Fibroblast of skin of right quadriceps (primary cell): ENCODE measurements at places on chromosomes 4 and X.

GRCh38 chr4:153507310-153508073 lies 41.3 kb downstream of the TMEM131L start:
- DNase-seq: no peak

- no peak for DNase-seq
These were observed 6.4 kb downstream of the RBM3 start for GRCh38 chrX:48580662-48581061.

- DNase-seq: peak; percentile 78
These were observed 512.3 kb downstream of the CFAP47 start for GRCh38 chrX:36431819-36432218.

DNA sequence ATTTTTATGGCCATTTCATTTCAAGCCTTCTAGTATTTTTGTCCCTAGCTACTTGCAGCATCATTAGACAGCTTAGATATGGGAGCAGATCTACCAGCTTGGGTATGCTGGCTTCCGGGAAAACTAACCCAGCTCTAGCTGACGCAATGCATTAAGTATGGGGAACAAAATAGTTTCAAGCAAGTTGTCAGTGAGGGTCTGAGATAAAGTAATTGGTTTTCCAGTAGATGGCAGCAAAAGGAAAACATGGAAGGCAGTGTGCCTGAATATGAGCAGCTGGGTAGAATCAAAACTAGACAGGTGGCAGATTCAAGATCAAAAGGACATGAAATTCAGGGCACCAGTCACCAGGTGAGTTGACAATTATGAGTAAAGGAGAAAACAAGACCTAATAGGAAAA lies 340.9 kb upstream of the CTSO start:
- DNase-seq: peak; percentile 92

GRCh38 chr4:77671051-77671450 lies 65.4 kb downstream of the CXCL13 start:
- DNase-seq: no peak

DNA sequence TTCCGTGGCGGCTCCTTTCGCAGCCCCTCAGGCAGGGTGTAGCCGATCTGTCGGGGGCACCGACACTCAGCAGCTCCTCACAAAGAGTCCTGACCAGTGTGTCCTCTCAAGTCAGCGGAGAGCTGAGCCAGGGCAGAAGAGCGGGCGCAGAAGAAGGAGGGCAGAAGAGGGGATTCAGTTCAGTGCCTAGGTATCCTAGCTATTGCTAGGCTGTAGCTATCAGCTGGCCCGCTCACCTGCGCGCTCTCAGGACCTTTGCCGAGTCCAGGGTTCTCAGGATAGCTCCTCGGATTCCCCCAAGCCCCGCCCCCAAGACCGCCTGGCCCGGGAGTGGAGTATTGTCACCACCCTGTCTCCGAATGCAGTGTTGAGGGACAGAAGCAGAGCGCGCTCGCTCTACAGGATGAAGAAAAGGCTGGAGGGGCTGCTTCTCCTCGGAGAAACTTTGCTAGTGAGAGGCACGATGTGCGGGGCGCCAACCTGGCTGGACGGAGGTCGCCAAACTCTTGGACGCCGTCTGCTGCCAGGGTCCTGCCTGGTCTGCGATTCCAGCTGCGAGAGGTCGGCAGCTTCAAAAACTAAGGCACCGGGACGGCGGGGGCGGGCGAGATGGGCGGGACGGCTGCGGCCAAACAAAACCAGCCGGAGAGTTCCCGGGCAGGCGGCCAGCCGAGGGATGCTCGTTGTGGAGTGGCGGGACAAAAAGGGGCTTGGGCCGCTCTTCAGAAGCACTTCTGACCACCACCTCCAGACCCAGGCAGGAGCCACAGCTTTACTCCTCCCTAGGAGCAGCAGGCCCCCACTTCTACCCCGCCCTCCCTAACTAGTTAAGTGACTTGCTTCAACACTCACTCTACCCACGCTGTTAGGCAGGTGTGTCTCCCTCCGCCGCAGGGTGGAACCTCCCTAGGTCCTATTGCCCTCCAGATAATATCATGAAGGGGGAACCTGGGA lies at the start of gene XKRX:
TSS of gene XKRX (minus strand) at position 258 of the 954 bp plus-strand sequence. CDS start 613 bp downstream, outside the sequence.
- DNase-seq: no peak

- DNase-seq: no peak
These were observed 33.4 kb downstream of the GATB start for GRCh38 chr4:151727365-151727764.

DNA sequence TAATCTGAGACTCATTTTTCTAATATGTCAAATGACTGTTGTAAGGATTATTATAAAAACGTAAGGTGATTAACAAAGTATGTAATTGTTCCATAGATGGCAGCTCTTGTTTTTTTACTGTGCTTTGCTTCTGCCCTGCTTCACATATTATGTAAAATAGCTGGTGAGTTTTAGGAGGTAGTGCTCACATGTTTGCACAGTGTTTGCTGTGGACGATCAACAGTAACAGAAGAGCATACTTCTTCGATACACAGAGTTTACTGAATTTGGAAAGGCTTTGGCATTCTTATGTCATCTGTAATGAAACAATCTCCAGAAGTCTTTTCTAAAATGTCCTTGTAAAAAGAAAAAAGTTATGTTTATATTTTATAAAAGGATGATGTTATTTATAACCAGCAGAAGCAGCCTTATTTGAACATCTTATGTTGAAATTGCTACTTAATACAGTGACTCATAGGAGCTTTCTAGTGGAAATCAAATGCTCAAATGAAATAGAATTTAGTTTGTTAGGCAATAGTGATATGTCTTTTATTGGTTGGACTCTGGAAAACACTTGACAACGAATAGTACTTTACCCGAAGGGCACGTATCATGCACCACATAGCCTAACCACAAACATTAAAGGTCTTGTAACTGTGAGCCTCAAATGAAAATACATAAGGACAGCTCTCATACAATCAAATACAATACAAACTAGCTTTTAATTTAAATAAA lies 1.9 kb upstream of the MTTP start:
- DNase-seq: no peak

DNA sequence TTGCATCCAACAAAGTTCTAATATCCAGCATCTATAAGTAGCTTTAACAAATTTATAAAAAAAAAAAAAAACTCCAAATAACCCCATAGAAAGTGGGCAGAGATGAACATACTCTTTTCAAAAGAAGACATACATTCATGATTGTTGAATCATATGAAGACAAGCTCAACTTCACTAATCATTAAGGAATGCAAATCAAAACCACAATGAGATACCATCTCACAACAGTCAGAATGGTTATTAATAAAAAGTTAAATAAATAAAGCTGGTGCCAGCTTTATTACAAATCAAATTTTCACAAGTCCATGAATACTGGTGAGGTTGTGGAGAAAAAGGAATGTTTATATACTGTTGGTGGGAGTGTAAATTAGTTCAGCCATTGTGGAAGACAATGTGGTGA lies 592.0 kb downstream of the IQCM start:
- DNase-seq: peak; percentile 68

- peak; percentile 94 for DNase-seq
These were observed 62.9 kb upstream of the NDST3 start for GRCh38 chr4:117971403-117971802.

DNA sequence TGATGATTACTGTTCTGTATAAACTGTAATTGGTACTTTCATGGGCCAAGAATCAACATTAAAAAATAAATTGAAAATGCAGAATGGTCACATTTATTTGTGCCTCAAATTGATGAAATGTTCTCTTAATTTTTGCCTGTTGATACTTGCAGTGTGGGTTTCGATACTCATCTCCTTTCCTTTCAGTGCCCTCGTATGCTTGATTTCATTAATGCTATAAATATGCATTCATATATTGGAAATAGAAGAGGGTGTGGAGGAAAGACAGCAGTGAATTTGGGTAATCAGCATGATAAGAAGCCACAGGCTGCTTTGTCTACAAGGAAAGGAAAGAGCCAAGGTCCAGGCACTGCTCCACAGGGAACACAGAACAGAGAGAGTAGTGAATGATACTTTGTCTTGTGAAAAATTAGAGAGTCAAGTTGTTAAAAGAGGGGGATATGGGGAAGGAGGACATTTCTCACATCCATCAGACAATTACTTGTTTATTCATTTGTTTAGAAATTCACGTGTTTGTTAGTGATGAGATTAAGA lies 1.0 kb upstream of the DDX60 start:
- DNase-seq: no peak

DNA sequence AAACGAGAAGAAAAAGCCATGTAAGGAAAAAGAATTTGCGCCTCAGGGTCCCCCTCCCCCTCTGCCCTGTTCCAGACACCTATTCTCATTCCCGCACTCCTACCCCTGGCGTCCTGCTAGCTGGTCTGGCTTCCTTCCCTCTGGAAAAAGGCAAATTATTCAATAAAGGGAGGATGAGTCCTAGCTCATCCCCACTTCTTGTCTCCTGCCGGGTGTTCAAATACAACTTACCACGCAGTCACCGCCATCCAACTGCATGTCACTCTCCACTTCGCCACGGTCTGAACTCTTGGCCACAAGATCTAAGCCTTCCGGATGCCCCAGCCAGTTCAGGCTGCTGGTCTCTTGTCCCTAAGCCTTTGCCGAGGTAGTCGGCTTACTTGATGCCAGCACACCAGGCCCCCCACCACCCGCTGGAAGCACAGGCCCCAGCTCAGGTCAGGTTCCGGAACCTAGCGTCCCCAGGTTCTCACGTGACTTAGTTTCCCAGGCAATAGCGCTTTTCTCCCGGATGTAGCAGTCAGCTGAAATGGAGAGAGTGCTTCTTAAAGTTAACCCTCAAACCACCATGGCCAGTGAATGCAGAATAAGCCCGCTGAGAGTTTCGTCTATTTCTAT lies 209.6 kb upstream of the SPIN4 start:
- peak; percentile 68 for DNase-seq

DNA sequence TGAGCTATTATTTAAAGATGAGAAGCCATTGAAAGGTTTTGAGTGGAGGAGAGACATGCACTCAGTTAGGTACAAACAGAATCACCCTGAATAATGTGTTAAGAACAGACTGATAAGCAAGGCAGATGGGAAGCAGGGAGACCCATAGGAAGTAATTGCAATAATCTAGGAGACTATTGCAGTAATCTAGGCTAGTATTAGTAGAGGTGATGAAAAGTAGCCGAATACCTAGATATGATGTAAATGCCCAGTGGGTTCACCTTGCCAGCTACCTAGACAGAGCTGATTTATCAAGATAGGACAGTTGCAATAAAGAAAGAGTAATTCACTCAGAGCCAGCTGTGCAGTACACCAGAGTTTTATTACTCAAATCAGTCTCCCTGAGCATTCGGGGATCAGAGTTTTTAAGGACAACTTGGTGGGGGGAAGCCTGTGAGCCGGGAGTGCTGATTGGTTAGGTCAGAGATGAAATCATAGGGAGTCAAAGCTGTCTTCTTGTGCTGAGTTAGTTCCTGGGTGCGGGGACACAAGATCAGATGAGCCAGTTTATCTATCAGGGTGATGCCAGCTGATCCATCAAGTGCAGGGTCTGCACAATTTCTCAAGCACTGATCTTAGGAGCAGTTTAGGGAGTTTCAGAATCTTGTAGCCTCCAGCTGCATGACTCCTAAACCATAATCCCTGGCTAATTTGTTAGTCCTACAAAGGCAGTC lies 427.5 kb downstream of the RPA4 start:
- DNase-seq: no peak

- DNase-seq: no peak
These were observed 122.4 kb upstream of the HAND2 start for GRCh38 chr4:173652283-173652931.
